GM12892 (cell line): ENCODE measurements at places on chromosomes 5 and 9.

GRCh38 chr5:143146161-143146560, 257.3 kb downstream of the NR3C1 start:
- DNase-seq = no peak

- no peak for DNase-seq
These were observed 109.3 kb downstream of the DAPK1 start for GRCh38 chr9:87606841-87607521.

DNA sequence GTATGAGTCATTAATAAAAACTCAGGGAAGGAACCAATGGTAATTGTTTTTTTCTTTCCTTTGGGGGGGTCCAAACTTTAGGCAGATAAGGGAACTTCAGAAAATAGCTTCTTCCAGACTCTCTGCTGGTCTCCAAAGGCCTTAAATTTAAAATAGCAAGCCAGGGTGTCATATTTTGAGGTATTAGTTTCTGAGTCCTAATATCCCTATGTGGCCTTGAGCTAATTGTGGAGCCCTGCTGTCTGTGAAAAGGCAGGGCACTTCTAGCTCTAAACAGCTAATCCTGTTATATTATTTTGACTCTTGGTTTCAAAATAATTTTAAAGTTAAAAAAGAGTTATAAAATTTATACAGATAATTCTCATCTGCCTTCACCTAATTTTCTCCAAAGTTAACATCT, 195.7 kb upstream of the PPP1R2B start:
- DNase-seq = no peak

DNA sequence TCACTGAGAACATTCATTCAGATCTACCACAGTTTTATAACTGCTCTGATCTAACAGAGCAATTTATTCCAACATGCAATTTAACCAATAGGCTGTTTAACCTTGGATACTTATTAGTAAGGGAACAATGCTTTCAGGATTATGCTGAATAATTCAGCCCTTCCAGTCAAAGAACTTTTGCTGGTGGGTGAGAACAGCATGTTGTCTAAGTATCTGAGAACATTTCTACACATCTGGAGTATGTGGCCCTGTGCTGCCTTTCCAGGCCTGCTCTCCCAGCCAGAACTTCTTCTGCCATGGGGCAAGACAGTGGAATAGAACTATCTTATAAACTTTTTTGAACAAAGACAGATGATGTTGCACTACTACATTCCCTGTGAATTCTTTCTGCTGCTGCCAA, 55.8 kb downstream of the NFIB start:
- no peak for DNase-seq

DNA sequence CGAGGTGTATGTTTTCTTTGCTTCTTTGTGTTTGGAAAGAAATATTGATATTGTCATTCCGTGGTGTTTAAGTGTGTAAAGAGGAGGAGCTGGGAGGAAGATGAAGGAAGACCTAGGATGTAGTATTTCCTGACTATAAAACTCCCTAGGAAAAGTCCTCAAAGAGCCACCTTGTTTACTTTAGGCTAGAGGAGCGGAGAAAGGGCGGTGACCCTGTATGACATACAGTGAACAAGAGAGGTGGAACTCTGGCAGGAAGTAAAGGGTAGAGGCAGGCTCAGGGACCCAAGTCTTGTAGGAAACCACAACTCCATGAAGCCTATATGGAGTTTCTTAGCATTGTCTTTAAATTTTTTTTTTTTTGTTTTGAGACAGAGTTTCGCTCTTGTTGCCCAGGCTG, 303.9 kb downstream of the DOCK8 start:
- no peak for DNase-seq

DNA sequence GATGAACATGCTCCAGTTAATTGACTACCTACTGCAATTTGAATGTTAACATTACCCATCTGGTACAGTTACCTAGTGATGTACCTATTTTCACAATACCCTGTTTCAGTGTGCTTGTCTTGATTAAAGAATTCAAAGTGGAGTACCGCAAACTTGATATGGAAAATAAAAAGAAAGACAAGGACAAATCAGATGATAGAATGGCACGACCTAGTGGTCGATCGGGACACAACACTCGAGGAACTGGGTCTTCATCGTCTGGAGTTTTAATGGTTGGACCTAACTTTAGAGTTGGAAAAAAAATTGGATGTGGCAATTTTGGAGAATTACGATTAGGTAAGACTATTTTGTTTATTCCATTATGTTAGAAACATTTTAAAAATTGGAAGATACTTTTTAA, 33.5 kb downstream of the CSNK1G3 start:
- DNase-seq = no peak

DNA sequence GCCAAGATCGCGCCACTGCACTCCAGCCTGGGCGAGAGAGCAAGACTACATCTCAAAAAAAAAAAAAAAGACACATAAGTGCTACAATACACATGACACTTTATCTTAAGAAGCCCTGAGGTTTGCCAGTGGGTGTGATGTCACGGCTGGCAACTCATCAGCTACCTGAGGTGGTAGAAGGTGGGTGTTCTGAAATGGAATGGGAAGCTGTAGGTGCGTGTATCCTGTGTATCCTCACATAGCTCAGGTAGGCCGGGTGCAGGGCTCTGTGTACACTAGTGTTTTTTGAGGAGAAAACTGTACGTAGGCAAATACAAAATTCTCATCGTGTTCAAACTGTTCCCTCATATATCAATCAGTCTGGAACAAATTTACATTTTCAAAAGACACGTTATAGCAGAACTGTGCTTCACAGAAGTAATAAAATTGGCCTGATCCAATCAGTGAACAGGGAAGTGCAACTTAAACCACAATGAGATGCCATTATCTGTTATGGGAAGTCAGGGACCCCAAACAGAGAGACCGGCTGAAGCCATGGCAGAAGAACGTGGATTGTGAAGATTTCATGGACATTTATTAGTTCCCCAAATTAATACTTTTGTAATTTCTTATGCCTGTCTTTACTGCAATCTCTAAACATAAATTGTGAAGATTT, 10.4 kb downstream of the BICD2 start:
- DNase-seq = no peak

GRCh38 chr9:136147890-136148714, 29.4 kb upstream of the TMEM250 start:
- no peak for DNase-seq

GRCh38 chr5:60495644-60496520, 204.1 kb downstream of the DEPDC1B start:
- DNase-seq = no peak

- DNase-seq = no peak
These were observed 49.7 kb upstream of the MAST4 start for GRCh38 chr5:66546541-66546940.

DNA sequence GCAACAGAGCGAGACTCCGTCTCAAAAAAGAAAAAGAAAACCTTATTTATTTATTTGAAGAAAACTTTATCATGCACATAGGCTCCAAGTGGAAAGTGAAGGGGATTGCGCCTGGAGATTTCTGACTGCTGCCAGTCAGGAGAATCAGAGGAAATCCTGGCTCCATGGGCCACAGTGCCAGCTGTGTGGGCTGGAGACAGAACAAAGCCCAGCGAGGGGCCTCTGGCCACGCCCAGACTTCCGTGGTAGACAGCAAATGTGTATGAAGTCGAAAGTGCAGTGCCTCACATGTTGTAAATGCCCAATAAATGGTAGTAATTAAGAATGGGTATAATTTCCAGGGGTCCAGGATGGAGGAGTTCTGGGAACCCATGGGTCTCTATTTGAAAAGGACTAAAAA, 75.8 kb upstream of the WWC1 start:
- no peak for DNase-seq

GRCh38 chr5:118701791-118702190, 286.6 kb downstream of the DTWD2 start:
- no peak for DNase-seq

- DNase-seq = no peak
These were observed 465.3 kb upstream of the CLINT1 start for GRCh38 chr5:158324236-158324635.

GRCh38 chr5:119409235-119409815, 43.0 kb upstream of the HSD17B4 start:
- DNase-seq = no peak

GRCh38 chr9:71824257-71824656, 55.9 kb upstream of the CEMIP2 start:
- DNase-seq = no peak

- no peak for DNase-seq
These were observed 4.8 kb downstream of the ATP6V1G1 start for GRCh38 chr9:114592356-114592755.

GRCh38 chr9:4861736-4862451, 69.2 kb downstream of the RCL1 start:
- no peak for DNase-seq

DNA sequence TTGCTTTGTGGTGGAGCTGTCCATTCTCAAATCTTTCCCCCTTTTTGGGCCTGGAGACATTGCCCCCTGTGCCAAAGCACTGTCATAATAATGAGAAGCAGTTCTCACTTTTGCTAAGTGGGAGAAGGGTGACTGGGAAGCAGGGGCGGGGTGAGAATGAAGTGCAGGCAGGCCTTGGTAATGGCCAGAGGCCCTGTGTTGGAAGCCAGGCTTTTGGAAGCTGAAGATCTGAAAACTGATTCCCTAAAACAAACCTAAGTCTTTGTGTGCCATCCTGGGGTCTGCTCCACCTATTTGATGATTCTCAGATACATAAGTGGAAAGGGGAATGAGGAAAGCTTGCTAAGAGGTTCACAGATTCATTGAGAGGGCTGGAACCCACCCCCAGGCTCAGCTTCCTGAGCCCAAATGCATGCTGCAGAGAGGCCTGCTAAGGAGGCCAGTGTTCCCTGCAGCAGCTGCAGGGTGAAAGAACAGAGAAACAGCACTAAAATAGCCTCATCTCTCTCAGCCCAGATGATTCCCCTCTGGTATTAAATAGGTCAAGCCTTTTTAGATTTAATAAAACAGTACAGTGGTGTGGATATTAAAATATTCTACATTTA, 75.0 kb downstream of the NSG2 start:
- no peak for DNase-seq

GRCh38 chr9:118928722-118929121, 440.5 kb downstream of the BRINP1 start:
- no peak for DNase-seq

DNA sequence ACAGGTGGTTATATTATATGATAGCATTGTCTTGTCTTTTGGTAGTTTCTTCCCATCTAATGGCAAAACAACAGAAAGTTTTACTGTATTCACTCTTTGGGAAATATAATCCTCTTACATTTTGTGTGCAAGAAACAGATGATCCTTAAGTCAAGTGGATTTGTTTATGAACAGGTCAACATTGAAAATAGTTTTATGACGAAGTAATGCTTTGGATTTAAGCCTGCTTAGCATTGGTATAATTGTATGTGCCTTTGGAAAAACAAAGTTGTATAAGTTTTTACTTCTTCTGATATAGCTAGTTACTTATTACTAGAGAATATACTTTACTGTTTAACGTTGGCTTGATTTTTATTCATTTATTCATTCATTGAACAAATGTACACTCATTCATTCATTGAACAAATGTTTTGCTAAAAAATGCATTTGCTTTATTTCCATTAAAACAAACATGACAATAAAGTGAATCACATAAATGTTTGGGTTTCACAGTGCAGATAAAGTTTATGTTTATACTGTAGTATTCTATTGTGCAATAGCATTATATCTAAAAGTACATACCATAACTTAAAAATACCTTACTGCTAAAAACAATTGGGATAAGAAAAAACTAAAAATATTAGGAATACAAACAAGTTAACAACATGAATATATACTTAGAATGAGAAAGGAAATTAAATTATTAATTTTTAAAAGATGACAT, 12.3 kb downstream of the SGCD start:
- no peak for DNase-seq

DNA sequence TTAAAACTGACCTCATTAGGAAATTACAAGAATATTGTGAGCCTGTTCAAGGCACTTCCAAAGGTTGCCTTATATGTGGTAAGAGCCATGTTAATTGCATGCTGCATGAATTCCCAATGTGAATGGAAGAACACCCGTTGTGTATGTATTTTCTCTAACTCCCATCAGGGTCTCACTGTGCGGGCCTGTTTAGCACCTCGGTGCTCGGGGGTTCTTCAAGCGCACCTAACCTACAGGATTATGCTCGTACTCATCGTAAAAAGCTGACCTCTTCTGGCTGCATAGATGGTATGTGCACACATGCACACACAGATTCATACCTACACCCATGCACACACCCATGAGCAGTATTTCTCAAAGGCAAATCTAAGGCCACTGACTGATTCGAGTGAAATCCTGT, 66.1 kb downstream of the PPIP5K2 start:
- no peak for DNase-seq

- no peak for DNase-seq
These were observed 13.0 kb upstream of the ABLIM3 start for GRCh38 chr5:149128023-149128875.

DNA sequence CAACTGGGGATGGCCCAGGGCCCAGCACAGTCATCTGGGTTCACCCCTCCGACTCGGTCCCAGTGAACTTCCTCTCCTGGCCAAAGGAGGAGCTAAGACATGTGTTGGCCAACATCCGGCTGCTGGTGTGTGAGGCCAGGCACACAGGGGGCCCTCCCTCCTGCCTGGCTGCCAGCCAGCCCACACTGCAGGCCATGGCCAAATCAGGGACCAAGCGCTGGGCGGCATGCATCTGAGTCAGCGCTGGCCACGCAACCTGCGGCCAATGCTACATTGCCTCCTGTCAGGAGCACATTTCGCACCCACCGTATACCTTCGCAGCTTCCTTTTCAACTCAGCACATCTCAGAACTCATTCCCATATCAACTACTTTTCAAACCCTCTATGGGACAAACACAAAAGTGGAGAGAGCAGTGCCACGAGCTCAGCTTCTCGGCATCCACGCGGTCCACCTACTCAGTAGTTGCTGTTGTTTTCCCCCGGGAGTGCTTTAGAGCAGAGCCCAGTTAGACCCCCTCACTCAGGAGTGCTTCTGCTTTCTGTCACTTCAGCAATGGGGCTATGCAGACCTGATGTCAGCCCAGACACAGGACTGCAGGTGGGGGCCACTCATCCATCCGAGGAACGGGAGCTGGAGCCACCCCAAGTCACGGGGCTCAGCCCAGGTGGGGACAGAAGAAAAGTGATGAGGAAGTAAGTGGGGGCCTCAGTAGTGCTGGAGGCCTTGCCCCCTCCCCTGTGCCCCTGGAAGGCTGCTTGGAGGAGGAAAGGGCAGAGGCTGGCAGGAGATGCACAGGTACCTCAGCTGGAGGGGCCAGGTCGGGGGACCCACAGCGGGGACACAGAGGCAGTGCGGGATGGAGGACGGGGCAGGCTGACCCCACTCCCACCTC, 13.9 kb downstream of the NINJ1 start:
- DNase-seq = peak; percentile 81
